ENCODE measurements at places on chromosomes 6 and 20.

DNA sequence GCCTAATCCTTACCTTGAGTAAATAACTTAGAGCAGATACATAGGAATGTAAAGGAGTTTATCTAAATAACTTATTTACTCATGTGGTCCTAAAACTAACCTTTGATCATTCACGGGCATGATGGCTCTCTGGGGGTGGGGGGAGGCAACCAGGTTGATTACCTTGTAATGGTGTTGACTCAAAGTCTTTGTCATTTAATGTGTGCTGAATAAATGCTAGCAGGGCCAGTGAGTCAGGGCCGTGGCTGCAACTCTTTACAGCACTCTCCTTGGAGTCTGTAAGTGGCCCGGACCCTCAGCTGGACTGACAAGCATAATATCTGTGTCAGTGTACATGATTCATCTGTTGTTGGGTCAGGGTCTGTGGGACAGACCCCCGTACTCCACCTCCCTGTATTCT is 203.0 kb downstream of the EPM2A start:
- no peak for DNase-seq

DNA sequence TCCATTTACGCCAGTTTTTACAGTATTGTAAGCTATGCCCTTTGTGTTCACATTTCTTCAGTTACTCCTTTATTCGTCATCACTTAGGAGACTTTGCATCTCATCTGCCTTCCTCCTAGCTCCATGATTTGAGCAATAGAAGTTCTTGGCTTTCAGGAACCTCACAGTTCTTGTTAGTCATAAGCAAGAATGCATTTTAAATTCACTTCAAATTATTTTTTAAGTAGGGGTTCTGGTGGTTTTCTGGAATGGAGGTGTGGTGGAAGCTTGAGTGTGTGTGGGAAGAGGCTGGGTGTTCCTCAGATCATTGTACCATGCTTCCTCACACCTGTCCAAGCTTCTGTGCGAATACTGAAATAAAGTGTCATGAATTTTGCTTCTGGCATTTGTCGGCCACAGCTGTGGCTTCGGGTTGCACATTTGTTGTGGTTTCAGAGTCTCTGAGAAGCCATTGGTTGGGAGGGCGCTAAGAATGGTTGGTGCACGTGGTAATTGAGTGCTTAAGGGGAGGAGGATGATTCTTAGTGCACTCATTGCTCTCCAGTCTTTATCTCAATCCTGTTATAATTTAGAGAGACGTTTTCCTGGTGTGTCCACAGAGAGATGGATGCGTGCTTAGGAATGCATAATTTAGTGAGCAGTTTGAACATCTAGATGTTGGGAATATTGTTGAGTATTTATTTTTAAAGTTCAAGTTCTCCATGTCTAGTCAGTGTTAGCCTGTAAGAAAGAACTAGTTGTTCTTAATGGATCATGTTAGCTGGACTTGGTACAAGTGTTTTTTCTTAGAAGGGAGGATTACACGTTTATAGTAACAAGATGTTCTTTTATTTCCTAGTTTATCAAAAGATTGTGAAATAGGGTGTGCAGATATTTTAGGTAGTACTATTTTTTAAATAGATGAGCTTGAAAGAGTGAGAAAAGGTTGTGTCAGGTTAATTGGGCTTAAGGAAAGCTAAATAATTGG is 31.9 kb downstream of the FOXO3 start:
- peak; percentile 30 for DNase-seq

GRCh38 chr20:626579-626978 is 16.5 kb upstream of the TCF15 start:
- DNase-seq, result no peak

- DNase-seq, result no peak
Observed at GRCh38 chr6:118500130-118501015, 47.7 kb upstream of the PLN start.

- DNase-seq, result no peak
Observed at GRCh38 chr20:48451401-48451800, 376.4 kb downstream of the PREX1 start.

GRCh38 chr6:3902871-3903648 is 53.9 kb downstream of the FAM50B start:
- DNase-seq, result no peak

DNA sequence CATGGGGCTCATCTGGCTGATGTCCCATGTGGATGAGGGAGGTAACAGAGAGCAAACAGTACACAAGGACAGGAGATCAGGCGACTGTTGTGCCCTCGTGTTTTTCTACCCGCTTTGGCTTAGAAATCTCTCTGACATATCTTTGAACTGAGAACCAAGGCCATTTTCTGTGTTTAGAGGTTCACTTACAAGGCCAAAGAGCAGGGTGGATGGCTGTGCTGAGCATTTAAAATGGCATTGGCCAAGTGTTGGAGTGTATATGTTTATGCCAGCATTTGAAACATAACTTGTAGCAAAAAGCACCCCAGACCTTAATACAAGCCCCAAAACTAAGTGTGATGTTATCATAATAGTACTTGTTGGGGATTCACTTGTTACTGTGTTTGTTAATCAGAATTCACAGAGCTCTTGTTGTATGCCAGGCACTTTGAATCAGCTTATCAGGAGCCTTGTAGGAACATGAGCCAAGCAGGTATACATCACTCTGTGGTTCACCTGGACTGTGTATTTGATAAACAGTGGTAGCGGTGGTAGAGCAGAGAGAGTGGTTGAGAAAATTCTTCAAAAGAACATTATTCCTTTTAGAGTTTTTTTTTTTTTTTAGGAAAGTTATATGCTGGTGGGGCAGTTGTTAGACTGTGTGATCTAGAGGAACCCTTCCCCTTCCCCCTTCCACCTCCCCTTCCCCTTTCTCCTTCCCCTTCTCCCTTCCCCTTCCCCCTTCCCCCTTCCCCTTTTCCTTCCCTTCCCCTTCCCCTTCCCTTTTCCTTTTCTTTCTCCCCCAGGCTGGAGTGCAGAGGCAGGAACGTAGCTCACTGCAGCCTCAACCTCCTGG is 71.3 kb downstream of the ATRN start:
- DNase-seq, result no peak

DNA sequence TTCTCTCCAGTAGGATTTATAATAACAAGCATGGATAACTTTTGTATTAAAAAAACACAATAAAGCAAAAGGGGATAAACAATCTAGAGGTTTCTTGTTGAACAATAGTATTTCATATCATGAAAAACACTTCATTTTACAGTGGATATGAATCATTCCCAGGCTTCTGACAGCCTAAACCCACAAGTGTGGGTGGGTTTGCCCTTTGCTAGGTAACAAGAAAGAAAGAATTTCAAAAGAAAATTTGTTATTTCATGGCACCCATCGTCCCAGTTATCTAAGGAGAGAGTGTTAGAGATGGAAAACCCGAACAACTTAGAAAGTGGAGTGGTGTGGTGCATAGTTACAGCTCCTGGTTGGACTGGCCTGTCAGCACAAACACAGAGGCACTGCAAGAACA is 76.1 kb upstream of the GPR6 start:
- DNase-seq, result no peak

DNA sequence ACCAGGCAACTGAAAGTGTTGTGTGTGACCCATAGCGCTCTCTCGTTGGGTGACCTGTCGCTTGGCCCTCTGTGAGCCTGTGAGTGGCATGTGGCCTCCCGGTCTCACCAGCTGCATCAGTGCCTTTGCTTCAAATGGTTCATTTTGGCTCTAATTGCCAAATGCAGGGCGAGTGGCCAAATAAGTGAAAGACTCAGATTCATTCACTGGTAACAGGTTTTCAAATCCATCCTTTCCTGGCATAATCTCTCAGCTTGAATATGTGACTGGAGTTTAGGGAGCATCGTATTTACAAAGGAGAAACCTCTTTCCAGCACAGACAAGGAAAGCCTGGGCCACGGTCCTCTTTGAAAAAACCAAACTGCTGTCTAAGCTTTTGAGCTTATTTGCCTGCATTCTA is 321.6 kb upstream of the QKI start:
- DNase-seq, result no peak

GRCh38 chr20:45963059-45964005 is 8.7 kb downstream of the ZNF335 start:
- DNase-seq, result no peak

GRCh38 chr6:46637145-46637544 is 15.5 kb downstream of the CYP39A1 start:
- no peak for DNase-seq

GRCh38 chr20:44869471-44869870 is 16.0 kb upstream of the YWHAB start:
- DNase-seq, result no peak

GRCh38 chr6:129691709-129692108 is 18.3 kb downstream of the ARHGAP18 start:
- no peak for DNase-seq

GRCh38 chr6:43759136-43759906 is 10.7 kb upstream of the VEGFA start:
- DNase-seq, result no peak

- no peak for DNase-seq
Observed at GRCh38 chr20:25324412-25324811, 66.2 kb downstream of the ABHD12 start.

DNA sequence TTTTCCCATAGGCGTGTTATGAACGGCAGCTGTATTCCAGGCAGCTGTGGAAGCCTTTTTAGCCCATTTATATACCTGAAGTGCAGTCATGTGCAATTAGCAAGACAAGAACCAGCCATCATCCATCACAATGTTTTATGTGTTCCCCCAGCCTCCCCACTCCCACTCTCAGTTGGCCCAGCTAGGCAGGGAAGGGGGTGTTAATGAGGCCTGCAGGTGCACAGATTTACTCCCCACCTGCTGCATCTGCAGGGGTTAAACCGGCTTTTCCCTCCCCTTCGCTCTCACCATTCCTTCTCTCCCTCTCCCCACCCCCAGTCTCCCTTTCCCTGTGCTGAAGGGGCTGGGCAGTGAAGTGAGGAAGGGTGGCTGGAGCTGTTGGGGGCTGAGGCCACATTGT is 149.8 kb upstream of the AKAP12 start:
- no peak for DNase-seq

- DNase-seq, result no peak
Observed at GRCh38 chr20:24742989-24743388, 206.1 kb upstream of the CST7 start.

DNA sequence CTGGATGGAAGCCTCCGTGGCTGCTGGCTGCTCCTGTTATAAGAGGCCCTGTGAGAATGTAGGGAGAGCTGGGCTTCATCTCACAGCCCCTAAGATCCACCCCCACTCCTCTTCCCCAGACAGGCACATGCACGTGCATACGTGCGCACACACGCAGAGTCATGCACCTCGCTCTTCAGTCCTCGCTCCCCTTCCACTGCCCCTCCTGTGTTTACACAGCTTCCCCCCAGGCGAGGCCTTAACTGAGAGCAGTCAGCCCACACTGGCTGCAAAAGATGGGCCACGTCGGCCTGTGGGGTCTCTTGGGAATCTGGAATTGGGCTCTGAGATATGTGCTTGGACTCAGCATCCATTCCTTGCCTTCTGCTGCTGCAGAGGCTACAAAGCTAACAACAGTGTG is 35.2 kb upstream of the MLN start:
- DNase-seq, result no peak

GRCh38 chr6:39520411-39520810 is 197.9 kb upstream of the KCNK16 start:
- DNase-seq, result no peak

- no peak for DNase-seq
Observed at GRCh38 chr6:142845624-142846458, 99.1 kb downstream of the HIVEP2 start.

GRCh38 chr6:7243179-7243981 is 69.6 kb downstream of the SSR1 start:
- no peak for DNase-seq

GRCh38 chr20:57627339-57627738 is 7.1 kb upstream of the ZBP1 start:
- DNase-seq, result no peak

DNA sequence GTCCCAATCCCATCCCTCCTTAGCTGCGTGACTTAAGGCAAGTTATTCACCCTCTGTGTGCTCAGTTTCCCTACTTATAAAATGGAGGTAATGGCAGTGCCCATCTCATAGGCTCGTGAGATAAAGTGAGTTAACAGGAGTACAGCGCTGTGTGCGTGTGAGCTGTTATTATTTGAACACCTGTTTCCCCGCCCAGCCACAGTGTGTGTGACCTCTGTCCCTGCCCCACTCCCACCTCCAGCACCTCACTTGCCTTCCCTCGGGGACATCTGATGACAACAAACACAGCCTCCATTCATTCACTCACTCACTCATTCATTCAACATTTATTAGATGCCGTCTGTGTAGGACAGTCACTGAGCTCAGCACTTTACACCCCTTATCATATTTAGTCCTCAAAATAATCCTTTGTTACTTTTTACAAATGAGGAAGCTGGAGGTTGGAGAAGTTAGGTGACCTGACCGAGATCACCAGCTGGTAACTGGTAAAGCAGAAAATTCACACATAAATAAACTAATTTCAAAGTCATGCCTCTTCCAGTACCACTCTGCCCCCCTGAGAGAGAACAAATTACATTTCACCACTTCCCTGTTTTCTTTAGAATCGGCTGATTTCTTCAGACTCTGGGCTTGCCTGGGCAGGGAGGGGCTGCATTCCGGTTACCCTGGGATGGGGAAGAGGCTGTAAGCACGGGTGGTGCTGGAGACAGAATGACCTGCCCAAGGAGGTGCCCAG is 58.6 kb downstream of the CPNE5 start:
- no peak for DNase-seq

GRCh38 chr6:21230536-21230935 is 363.0 kb upstream of the SOX4 start:
- DNase-seq, result no peak

- no peak for DNase-seq
Observed at GRCh38 chr6:112927641-112928320, 580.7 kb downstream of the RFPL4B start.

- DNase-seq, result no peak
Observed at GRCh38 chr20:38402816-38403215, 32.3 kb downstream of the SNHG17 start.

DNA sequence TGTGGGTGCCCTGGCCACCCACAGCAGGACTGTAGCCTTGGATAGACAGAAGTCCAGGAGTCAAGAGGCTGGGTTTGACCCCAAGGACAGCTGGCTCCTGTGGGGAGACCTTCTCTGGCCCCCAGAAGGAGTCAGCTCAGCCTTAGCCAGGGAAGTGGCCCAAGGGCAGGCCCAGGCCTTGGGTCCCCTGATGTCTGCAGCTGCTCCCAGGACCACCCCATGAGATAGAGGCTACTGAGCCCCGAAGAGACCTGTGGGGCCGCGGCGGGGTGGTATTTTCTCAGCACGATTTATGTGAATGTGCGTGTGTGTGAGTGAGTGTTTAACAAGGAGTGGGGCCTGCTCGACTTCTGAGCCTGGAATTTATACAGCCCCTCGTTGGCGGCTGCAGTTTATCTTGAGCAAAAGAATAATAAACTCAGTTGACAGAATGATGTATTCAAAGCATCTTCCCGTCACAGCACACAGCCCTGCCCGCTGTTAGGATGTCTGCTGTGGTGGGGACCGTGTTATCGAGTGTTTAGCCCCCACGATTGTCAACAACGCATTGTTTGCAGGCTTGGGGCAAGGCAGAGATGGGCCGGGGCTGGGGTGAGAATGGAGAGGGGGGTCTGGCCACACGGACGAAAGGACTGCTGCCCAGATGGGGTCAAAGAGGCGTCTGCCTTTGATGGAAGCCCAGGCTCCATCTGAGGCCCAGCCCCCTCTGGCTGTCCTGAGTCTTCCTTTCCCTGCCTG is 163.3 kb downstream of the VEGFA start:
- no peak for DNase-seq

All from activated CD4-positive, alpha-beta T cell treated with anti-CD3 and anti-CD28 coated beads, Interleukin-2, amount 50 U/mL, for 48 hours (primary cell).